ENCODE measurements at places on chromosomes 2 and 18. TPM values are rescaled to one million over a fixed set of nuclear protein-coding genes. Genes with fewer than 3 reads are reported as not detected.

AGXT gene
- total RNA-seq: 1,805 TPM

KIF1A gene
- total RNA-seq: 1.1 TPM

PSMA8 gene
- not detected for total RNA-seq

FSHR gene
- total RNA-seq: not detected

NDC80 gene
- total RNA-seq: 0.18 TPM

C2orf80 gene
- total RNA-seq: not detected

DNMT3A gene
- total RNA-seq: 8.3 TPM

UGT1A10 gene
- total RNA-seq: 0.45 TPM

RIT2 gene
- not detected for total RNA-seq

CNRIP1 gene
- 2.3 TPM for total RNA-seq
